Caki2 (cell line): ENCODE measurements at places on chromosomes 2 and 18.
A peak's percentile ranks its signal among the peaks of the same experiment; 100 is the strongest.

DNA sequence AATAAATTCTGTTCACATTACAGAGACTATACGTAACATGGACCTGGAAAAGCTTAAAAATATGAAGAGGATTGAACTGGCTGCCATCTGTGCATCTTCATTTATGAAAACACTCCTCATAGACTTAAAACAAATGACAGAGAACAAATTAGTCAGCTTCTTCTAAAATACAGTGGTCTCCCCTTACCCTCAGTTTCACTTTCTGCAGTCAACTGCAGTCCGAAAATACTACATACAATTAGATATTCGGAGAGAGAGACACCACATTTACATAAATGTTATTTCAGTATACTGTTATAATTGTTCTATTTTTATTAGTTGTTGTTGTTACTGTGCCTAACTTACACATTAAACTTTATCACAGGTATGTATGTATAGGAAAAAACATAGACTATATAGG, 6.5 kb downstream of the RNF103 start:
- DNase-seq, result no peak

DNA sequence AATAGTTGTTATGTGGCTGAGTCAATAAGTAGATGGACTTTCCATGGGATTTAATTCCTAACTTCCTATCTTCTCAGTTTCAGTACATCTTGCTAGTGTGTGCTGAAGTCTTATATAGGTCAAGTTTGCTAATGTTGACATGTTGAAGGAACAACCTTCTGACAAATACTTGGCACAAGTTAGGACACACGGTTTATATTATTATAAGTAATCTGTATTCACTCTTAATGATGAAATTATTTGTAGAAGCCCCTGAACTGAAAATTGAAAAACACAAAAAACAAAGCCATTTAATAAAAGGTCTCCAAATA, 19.2 kb downstream of the ARL5A start:
- no peak for DNase-seq

DNA sequence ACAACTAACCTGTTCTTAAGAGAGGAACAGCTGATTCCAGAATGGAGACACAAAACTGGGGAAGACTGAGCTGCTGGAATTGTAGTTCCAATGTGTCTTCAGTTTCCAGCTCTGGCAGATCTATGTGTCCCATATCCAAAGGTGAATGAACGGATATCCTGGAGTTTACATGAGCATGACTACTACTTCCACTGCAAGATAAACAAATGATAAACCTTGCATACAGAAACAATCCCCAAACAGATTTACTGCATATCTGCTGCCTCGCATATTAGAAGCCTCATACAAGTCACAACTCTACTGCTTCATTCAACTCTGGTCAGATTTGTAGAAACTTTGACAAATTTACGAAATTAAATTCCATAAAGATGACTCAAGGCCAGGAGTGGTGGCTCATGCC, 15.0 kb downstream of the RTTN start:
- DNase-seq, result no peak

DNA sequence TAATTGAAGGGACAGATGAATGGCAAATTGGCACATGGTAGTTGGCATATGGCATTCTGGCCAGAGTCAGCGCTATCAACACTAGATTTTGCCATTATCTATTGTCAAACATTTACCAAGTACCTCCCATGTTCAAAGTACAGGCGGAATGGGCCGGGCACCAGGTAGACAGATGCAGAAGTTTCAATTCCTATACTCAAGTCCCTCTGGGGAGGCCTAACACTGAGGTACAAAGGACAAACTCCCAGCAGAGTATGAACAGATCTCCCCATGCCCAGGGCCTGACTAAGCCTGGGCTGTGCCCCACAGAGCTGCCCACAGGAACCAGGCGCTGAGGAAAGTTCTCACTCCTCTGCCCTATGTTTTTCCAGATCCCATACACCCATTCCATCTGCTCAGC, 257.5 kb upstream of the KLHL29 start:
- DNase-seq, result no peak

DNA sequence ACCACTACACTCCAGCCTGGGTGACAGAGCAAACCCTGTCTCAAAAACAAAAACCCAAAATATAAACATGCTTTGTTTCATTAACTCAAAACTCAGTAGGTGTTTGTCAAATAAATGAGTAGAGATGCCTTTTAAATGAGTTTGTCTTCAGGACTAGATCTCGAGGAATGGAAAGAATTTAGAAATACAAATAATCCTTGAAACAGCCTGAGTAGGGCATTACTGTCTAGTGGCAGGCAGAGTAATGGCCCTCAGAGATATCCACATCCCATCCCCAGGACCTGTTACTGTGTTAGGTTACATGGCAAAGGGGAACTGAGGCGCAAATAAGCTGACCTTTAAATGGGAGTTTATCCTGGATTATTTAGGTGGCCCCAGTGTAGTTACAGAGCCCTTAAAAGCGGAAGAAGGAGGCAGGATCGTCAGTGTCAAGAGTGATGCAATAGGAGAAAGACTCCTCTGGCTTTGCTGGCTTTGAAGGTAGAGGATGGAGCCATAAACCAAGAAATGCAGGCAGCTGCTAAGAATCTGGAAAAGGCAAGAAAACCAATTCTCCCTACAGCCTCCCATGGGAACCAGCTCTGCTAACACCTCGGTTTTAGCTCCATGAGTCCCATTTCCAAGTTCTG, 63.0 kb downstream of the CABLES1 start:
- no peak for DNase-seq

- no peak for DNase-seq
Observed at GRCh38 chr2:231370429-231370748, 25.1 kb upstream of the B3GNT7 start.

DNA sequence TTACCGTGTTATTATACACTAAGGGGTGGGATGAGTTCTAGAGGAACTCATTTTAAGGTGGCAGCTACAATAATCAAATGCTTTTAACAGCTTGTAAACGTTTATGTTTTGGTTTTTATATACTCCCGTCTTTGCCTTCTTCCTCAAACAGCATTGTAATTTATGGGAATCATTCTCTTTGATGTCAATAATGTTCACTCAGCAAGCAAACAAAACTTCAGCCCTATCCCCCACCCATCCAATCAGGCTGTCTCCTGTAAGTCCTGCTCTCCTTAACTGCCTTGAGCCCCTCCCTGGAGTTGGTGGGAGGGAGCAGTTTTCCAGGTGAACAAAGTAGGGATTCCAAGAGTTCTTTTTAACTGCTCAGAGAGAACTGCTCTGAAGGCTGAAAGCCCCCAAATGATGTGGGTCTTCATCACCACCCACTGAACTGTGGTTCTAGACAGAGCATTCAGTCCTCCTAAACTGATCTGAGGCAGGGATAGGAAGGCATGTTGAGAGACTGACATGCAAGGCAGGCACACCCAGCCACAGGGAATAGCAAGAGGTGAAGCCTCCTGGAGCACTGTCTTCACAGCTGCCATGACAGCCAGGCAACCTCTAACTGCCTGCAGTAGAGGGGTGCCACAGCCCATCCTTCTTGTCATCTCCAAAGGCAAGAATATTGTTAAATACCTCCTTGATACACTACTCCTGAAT, 17.5 kb downstream of the MYO5B start:
- DNase-seq, result no peak

DNA sequence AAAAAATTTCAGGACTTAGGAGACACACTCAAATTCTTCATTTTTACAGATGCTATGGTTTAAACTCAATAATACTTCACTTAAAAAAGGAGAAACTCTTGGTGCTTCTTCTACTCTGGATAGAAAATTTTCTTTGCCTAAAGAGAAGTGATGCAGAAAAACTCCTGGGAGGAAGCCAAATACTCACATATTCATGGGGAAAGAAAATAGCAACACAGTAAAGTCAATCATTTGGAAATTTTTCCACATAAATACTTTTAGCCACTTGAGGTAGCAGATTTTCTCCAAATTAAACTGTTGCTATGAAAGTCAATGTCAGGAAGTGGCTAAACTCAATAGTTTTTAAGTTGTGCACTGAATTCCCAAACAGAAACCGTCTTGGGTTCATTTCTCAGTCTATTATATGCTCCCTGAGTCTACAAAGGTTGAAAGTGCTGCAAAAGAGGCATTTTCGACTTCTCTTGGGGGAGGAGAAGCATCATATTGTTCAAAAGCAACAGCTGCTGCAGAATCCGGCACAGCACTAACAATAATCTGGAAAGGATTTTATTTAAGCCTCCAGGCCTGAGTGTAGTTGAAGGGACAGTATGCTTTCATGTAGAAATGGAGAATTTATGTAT, 81.1 kb downstream of the UPP2 start:
- peak; percentile 22 for DNase-seq

- DNase-seq, result no peak
Observed at GRCh38 chr2:10741139-10741538, 19.7 kb downstream of the ATP6V1C2 start.
